ENCODE measurements at places on chromosomes 3 and 15. TPM values are rescaled to one million over a fixed set of nuclear protein-coding genes. Genes with fewer than 3 reads are reported as not detected.

DNA sequence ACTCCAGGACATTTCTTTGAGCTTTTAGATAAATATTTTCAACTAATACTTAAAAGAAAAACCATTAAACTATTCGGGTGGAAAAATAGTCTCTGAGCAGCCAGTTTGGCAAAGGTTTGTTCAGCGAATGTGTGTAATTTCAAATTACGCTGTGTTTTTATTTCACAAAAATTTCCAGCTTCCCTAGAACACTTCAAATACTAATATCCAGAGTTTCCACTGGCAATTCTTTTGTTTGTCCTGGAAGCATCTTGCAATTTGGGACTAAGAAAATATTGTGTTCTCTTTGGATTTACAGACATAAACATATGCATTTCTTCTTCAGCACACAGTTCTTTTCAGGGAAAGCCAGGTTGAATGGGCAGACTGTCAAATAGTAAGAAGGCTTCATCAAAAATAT is 61.9 kb downstream of the MDFIC2 start:
- no peak for DNase-seq
- H3K27ac ChIP-seq: no peak overlapping the region
- H3K4me1 ChIP-seq: peaks cover 40% of the 10 kb centered on the region

Gene C2CD4B
- 18.8 TPM for total RNA-seq

DNA sequence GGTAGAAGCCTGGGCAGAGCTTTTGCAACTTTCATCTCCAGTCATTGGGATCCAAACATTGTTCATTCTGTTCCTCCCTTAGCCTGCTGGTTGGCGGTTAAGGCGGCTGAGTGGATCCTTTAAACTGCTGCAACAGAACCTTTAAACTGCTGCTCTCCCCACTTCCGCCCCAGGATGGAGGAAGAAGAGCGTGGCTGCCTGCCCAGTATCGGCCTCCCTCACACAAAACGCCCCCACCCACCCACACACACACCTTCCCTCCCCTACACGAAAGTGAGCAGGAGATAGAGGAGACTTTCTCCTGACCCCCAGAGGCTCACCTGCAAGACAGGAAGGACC is 460 bp upstream of the ZMAT3 start:
- peaks cover 26% of the 10 kb centered on the region for H3K4me1 ChIP-seq
- H3K27me3 ChIP-seq: no peaks in the 10 kb centered on the region
- H3K27ac ChIP-seq: peak overlapping the region; percentile 69
- peak; percentile 22 for DNase-seq
- H3K4me3 ChIP-seq: peak overlapping the region; percentile 95

Gene CACNA2D3
- total RNA-seq: not detected

Gene PAK6
- 7.0 TPM for total RNA-seq

Gene PRICKLE2
- 4.0 TPM for total RNA-seq

Gene GPX1
- 151 TPM for total RNA-seq

DNA sequence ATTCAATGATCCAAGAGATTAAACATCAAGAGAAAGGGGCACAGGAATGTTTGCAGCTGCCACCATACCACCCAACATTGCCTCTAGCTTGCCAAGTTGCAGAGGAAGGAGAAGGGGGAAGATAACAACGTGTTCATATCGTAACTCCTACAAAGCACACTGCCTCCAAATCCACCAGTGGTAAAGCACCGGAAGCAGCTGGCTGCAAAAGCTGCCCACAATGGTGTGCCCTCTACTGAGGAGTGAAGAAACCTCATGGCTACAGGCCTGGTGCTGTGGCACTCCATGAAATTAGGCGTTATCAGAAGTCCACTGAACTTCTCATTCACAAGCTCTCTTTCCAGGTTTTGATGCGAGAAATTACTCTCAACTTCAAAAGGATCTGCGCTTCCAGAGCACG is 263.9 kb upstream of the STT3B start:
- H3K4me3 ChIP-seq: no peak overlapping the region
- H3K36me3 ChIP-seq: no peaks in the 10 kb centered on the region
- H3K27ac ChIP-seq: no peak overlapping the region
- DNase-seq: no peak
- peaks cover 29% of the 10 kb centered on the region for H3K4me1 ChIP-seq

DNA sequence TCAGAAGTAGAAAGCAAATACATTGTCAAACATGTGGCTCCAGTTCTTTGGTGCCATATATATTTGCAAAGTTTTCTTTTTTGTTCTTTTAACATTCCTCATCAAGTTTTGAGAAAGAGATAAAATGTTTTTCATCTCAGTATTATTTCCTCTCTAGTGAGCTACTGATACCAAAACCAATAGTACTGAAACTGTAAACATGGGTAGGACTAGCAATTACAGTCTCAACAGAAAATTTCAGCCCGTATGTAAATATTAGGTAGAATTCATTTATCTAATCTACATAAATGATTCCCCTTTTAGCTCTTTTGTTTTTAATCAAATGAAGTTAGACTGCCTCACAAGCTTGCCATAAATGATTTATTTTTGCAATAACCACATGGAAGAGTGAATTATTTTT is 21.4 kb downstream of the SECISBP2L start:
- H3K36me3 ChIP-seq: no peaks in the 10 kb centered on the region
- H3K27me3 ChIP-seq: no peaks in the 10 kb centered on the region
- H3K4me3 ChIP-seq: no peak overlapping the region
- no peaks in the 10 kb centered on the region for H3K4me1 ChIP-seq

GRCh38 chr3:102646557-102646956 is 211.7 kb downstream of the ZPLD1 start:
- no peak overlapping the region for H3K27ac ChIP-seq
- no peak overlapping the region for H3K4me3 ChIP-seq
- no peaks in the 10 kb centered on the region for H3K27me3 ChIP-seq
- H3K4me1 ChIP-seq: no peaks in the 10 kb centered on the region

GRCh38 chr3:4245671-4246070 is 57.5 kb upstream of the SETMAR start:
- H3K27ac ChIP-seq: no peak overlapping the region
- no peaks in the 10 kb centered on the region for H3K27me3 ChIP-seq
- no peak overlapping the region for H3K4me3 ChIP-seq
- H3K36me3 ChIP-seq: no peaks in the 10 kb centered on the region

GRCh38 chr3:162166543-162166942 is 669.9 kb downstream of the OTOL1 start:
- peaks cover 11% of the 10 kb centered on the region for H3K4me1 ChIP-seq
- H3K4me3 ChIP-seq: no peak overlapping the region
- no peak overlapping the region for H3K27ac ChIP-seq
- DNase-seq: no peak
- no peaks in the 10 kb centered on the region for H3K36me3 ChIP-seq

DNA sequence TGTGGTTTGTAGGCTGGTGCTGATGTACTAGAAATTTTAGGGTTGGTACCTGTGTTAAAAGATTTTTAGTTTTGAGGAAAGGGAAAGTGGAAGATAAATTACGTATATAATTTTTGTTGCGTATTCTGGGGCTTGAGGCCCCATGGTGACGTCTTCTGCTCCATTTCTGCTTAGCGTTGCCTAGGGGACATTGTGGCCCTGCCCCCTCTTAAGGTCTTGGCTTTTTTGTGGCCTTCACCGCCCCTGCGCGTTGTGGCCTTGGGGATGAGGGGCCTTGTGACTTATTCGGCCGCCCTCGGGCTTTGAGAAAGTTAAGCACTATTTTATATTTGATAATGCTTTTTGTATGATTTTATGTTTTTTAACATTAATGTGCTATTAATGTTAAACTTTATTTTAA is 182.0 kb downstream of the KLF13 start:
- H3K27me3 ChIP-seq: no peaks in the 10 kb centered on the region
- no peak overlapping the region for H3K4me3 ChIP-seq
- no peak for DNase-seq
- no peak overlapping the region for H3K27ac ChIP-seq
- H3K4me1 ChIP-seq: no peaks in the 10 kb centered on the region
- peaks cover 4% of the 10 kb centered on the region for H3K36me3 ChIP-seq

DNA sequence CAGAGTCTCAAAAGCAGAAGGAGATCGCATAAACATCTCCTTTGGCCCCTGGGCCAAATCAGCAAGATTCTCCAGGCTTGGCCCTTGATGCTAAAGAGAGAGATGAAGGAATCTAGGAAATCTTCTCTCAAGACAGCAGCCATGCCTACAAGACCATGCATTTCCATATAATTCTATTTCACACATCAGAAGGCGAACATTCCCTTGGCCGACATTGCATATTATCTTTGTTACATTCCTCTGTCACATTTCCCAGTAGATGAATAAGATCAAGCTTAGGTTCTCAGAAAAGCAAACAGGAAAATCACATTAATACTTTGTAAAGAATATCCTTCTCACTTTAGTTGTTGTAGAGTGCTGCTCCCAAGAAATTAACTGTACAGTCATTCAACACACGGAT is 21.3 kb downstream of the GASK1A start:
- H3K27ac ChIP-seq: no peak overlapping the region
- DNase-seq: no peak
- H3K36me3 ChIP-seq: no peaks in the 10 kb centered on the region

- no peaks in the 10 kb centered on the region for H3K27me3 ChIP-seq
- H3K4me1 ChIP-seq: peaks cover 5% of the 10 kb centered on the region
These were observed 54.6 kb downstream of the STRIT1 start for GRCh38 chr3:155238845-155239244.

Gene ATG3
- 57.9 TPM for total RNA-seq

Gene LTK
- 0.24 TPM for total RNA-seq

DNA sequence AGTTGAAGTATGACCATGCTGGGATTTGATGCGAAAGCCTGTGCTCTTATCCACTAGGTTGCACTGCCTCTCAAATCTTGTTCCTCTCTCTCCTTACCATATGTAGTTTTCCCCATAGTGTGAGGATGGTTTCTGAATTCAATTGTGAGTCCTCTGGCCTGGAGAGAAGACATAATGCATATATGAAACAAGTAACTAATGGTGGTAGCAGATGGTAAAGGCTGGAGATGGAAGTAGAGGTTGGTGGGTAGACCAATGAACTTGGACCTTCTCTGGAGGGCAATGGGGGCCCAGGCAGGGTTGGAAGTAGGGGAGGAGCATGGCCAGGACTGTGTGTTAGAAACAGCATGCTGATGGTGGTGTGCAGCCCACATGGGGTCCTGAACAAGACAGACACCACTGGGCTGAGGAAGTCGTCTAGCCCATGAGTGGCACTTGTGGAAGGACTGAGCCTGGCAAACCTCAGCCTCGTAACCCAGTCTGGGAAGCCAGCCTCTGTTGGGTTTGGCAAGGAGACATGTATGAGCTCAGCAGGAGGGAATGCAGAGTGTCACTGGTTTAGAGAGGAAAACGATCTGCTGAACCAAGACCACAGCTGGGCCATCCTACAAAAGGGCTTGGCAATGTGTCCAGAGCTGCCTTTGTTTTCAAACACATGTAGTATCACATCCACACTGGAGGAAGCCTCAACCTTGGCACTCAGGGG is 18.5 kb upstream of the LMCD1 start:
- H3K4me1 ChIP-seq: peaks cover 16% of the 10 kb centered on the region
- H3K27me3 ChIP-seq: no peaks in the 10 kb centered on the region
- H3K4me3 ChIP-seq: no peak overlapping the region
- H3K27ac ChIP-seq: no peak overlapping the region

GRCh38 chr3:123651449-123652341 is 66.8 kb upstream of the HACD2 start:
- H3K36me3 ChIP-seq: no peaks in the 10 kb centered on the region
- H3K27me3 ChIP-seq: no peaks in the 10 kb centered on the region
- peaks cover 5% of the 10 kb centered on the region for H3K4me1 ChIP-seq

GRCh38 chr3:16500911-16501310 is 12.6 kb downstream of the RFTN1 start:
- no peaks in the 10 kb centered on the region for H3K4me1 ChIP-seq
- peaks cover 49% of the 10 kb centered on the region for H3K27me3 ChIP-seq
- H3K4me3 ChIP-seq: no peak overlapping the region
- DNase-seq: no peak

DNA sequence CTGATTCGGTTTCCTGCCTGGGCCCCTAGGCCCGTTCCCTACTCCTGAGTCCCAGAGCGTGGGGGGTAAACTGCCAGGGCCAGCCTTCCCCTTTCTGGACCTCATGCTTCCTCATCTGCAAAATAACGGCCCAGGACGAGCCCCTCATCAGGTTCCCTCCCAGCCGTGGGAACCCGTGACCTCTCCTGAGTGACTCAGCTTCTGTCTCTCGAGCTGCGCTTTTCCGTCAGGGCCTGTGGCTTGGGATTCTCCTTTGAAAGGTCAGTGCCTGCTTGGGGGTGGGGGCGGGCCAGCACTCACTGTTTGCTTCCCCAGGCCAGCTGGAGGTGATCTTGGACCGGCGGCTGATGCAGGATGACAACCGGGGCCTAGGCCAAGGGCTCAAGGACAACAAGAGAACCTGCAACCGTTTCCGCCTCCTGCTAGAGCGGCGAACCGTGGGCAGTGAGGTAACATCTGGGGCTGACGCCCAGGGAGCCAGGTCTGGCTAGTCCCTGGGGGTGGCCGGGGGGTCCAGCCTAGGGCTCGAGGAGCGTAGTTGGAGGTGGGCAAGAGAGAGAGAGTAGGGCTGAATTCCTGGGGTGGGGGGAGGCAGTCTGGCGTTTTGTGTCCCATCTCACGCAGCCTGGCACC is 12.8 kb downstream of the MAN2A2 start:
- H3K36me3 ChIP-seq: peaks cover 9% of the 10 kb centered on the region
- H3K4me3 ChIP-seq: no peak overlapping the region
- H3K27me3 ChIP-seq: no peaks in the 10 kb centered on the region
- no peak for DNase-seq
- no peak overlapping the region for H3K27ac ChIP-seq

- H3K36me3 ChIP-seq: no peaks in the 10 kb centered on the region
- H3K27me3 ChIP-seq: peaks cover 55% of the 10 kb centered on the region
- no peak overlapping the region for H3K27ac ChIP-seq
- no peak overlapping the region for H3K4me3 ChIP-seq
- DNase-seq: no peak
- peaks cover 1% of the 10 kb centered on the region for H3K4me1 ChIP-seq
These were observed 21.9 kb upstream of the SEMA3F start for GRCh38 chr3:50133283-50133615.

Gene SEMA3G
- 0.12 TPM for total RNA-seq

Gene TIMP4
- 0.28 TPM for total RNA-seq

Gene SGO1
- total RNA-seq: 29.4 TPM

Gene SNTN
- total RNA-seq: 0.29 TPM

- H3K27me3 ChIP-seq: no peaks in the 10 kb centered on the region
- H3K4me1 ChIP-seq: peaks cover 15% of the 10 kb centered on the region
- no peak overlapping the region for H3K4me3 ChIP-seq
These were observed 4.1 kb upstream of the THSD4 start for GRCh38 chr15:71111181-71111565.

DNA sequence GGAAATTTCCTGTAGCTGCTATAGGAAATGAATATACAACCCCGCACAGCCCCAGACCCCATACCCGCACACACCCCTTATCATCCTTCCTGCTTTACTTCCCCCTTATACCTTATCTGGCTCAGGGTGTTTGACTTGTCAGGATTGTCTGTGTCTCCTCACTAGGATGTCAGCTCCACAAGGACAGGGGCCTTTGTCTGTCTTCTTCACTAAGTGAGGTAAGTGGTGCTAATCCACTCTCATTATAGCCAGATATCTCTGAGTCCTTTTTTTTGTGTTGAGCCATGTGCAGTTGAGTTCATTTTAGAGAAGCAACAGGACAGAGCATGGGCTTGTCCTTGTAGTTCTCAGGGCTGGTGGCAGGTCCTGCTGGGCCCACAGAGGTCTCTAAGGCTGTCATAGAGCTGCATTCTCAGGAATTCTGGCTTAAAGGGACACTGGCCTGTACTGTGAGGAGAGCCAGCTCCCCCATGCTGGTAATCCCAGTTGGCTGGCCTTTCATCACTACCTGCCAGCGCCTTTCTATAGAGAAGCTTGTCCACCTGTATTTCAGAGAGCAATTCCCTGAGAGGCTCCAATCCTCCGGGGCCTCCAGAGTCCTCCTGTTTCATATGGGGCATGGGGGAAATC is 9.0 kb downstream of the KY start:
- H3K36me3 ChIP-seq: no peaks in the 10 kb centered on the region
- H3K27me3 ChIP-seq: peaks cover 70% of the 10 kb centered on the region
- no peak overlapping the region for H3K4me3 ChIP-seq
- H3K4me1 ChIP-seq: no peaks in the 10 kb centered on the region

Gene ISLR2
- not detected for total RNA-seq

- H3K27ac ChIP-seq: no peak overlapping the region
- no peak overlapping the region for H3K4me3 ChIP-seq
These were observed 18.0 kb downstream of the TNIK start for GRCh38 chr3:171442184-171442583.
